ENCODE measurements at places on chromosomes 13 and 19. TPM values are rescaled to one million over a fixed set of nuclear protein-coding genes. Genes with fewer than 3 reads are reported as not detected.

The IRGC gene
- not detected for total RNA-seq

GRCh38 chr19:3549816-3550215, 7.6 kb downstream of the MFSD12 start:
- no peak for DNase-seq

- DNase-seq, result peak; percentile 12
Measured at GRCh38 chr13:94210816-94211215, 268.7 kb downstream of the DCT start.

DNA sequence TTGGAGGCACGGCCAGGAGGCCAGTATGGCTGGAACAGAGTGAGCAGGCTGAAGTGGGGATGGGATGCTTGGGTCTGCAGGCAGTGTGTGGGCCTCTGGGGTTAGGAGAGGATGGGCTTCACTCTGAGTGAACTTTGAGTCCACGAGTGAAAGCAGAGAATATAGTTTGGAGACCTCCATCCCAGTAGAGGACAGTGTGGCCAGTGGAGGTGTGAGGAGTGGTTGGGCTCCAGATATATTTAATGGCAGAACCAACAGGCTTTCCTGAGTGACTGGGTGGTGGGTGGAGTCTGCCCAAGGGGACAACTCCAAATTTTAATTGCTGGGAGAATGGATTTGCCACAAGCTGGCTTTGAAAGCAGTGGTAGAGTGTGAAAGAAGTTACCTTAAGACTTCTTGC, 27.3 kb downstream of the GATAD2A start:
- no peak for DNase-seq

GRCh38 chr13:113009743-113010509, 40.9 kb downstream of the MCF2L start:
- DNase-seq, result no peak

DNA sequence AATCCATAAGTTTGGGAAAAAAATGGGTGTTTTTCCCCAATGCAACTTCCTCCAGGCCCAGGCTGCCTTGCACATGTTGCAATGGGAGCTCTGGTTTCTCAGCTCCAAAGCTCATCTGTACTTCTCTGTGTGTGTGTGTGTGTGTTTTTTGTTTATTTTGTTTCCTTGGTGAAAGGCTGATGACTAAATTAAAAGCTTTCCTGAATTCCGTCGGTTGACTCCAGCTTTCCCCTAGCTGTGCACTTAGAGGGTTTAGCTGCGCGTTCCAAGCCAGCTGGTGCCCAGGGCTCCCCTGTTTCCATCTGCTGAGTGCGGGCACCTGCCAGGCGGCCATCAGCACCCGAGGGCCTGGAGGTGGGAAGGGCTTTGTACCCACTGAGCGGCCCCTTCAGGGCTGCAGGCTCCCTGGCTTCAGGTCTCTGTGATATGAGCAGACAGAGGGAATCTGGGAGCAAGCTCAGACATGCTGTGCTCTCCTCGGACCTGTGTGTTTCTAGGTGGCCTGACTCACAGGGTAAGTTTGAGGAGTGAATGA, 129.1 kb upstream of the SOX1 start:
- no peak for DNase-seq

- no peak for DNase-seq
Measured at GRCh38 chr13:109651854-109652253, 134.5 kb downstream of the IRS2 start.

DNA sequence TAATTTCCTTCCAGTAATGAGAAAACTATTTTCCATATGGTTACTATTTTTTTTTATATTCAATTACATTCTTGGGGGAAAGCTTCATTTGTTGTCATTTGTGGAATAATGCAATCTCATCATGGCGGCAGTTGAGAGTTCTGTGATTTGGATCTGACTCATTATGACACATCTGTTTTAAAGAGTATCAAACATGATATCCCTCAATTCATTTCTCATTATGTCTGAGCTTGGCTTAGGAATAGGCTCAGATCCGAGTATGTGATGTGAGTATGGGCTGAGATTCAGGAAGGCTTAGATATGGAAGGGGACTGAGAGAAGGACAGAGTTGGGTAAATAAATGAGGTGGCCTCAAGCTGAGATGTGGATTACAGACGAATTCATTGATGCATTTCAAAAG, 64.4 kb downstream of the POSTN start:
- DNase-seq, result no peak

DNA sequence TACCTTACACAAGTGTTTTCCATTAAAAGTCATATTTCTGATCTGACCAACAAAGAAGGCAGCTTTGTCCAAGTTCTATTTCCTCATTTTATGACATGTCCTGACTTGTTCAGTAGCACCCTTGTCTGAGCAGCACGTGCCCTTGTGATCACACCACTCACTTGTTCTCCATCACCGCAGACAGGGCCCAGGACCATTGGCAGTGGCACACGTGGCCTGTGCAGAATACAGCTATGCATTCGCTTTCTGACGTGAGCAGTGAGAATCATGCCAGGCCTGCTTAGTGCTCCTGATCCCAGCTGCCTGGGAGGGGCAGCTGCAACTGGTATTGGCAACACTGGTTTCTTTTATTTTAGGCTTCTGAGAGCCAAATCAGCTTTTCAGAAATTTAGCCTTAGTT, 134.2 kb downstream of the FRY start:
- no peak for DNase-seq

DNA sequence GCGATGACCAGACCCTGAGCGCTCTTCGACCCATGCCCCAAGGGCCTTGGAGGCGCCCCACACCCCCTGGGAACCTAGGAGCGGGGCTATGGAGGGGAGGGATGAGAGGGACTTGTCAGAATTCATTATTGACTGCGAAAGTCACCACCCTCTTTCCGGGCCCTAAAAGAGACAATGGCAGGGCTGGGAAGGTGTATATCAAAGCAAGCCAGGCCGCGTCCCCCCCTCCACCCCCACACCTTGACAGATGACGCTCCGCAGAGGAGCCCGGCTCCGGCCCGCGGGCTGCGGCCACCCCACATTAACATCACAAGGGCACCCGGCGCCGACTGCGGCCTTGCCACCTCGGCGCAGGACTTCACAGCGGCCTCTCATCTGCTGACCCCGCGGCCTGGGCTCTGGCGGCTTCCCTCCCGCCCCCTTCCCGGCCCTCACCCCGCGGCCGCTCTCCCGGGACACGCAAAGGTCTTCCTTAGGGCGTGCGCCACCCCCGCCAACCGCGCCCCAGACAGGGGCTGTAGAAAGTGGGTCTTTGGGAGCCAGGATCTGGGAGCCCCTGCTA, 2.4 kb downstream of the CDX2 start:
- no peak for DNase-seq

DNA sequence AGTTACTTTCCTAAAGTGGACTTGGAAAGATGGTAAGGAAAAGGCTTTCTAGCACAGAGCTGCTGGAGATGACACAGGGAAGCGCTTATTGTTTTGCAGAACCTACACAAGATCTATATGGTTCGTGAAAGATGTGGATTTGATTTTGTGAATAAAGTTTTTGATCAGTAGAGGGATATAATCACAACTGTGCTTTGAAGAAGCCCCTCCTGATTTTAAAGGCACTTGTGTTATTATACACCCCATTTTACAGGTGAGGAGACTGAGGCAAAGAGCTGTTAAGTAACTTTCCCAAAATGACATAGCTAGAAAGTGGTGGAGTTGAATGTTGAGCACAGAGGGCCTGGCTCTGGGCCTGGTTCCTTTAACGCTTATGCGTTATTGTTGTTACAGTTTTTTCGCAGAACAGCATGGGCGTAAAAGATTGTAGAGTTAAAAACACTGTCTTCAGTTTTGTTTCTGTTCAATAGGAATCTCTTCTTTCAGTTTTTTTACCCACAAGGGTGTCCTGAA, 1.4 kb downstream of the TDRD3 start:
- no peak for DNase-seq

Measured in activated CD4-positive, alpha-beta T cell treated with anti-CD3 and anti-CD28 coated beads for 36 hours (primary cell).